ENCODE measurements at places on chromosomes 4 and X.
A peak's percentile ranks its signal among the peaks of the same experiment; 100 is the strongest.

DNA sequence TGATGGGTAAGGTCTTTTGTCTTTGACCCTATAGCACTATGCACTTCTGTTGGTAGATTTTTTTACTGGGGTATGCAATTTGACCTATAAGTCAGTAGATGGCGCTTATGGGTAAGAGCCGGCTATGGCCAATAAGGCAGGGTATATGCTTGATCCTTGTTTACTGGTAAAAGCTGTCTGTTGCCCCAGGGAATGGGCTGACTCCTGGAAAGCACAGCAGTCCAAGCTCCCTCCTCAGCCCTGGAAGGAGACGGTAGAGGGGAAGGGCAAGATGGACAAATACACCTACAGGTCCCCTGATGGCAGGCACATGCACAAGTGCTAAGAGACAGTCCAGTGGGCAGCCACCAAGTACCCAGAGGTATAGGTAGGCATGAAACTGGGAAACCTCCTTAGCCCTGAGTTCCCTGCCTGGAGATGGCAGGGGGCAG is 63.7 kb downstream of the ADAMTS3 start:
- DNase-seq = no peak

DNA sequence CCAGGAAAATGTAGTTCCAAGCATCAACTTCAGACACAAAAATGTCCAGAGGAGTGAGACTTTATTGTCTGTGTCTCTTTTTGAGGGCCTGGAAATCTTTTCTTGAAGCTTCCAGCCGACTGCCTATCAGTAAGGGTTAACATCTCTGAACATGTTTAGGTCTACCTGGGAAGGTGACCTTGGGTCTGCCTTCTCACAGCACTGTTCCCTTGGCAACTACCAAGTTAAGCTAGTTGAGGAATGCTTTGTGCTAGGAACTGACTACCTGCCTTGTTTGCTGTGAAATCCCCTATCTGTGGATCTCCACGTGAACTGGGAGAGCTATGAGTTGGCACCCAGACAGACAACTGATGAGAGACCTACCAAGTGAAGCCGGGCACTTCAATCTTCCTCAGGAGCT is 81.6 kb downstream of the PPEF2 start:
- DNase-seq = no peak

DNA sequence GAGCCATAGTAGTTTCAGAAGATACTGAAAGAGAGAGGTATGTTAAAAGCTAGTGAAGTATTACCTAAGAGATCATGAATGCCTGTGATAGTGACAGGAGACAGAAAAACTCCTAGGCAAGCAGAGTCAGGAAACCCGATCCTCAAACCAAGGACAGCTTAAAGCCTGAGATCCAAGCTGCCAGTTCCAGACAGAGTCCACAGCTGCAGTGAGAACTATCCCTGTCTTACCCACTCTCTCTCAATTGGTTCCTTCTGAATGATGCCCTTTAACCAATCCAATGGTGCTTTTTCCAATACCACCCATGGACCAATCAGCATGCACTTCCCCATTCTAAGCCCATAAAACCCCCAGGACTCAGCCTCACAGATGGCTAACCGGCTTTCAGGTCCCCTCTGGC is 90.4 kb upstream of the PCDH10 start:
- DNase-seq = no peak

GRCh38 chr4:38621028-38621684 is 42.8 kb upstream of the KLF3 start:
- peak; percentile 40 for DNase-seq

- no peak for DNase-seq
Measured at GRCh38 chr4:39453738-39454137, 5.0 kb downstream of the RPL9 start.

DNA sequence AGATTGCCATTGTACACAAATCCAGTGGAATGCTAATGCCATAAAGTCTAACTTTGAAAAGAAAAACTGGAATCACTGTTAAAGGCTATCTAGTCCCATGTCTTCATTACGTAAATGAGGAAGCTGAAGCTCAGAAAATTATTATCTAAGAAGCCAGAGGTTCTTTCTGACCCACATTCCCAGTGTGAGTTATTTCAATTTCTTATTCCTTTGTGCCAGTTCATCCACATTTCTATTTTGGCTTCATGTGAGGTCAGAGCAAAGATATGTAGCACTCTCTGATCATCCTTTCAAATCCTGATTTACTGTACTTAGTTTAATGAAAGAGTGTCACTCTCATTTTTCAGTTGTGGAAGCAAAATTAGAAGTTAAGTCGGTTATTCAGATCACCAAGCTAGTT is 24.6 kb upstream of the NWD2 start:
- no peak for DNase-seq
